ENCODE measurements at places on chromosomes 6 and 20. TPM values are rescaled to one million over a fixed set of nuclear protein-coding genes. Genes with fewer than 3 reads are reported as not detected.

RXRB gene
- 50.4 TPM for total RNA-seq

SLCO4A1 gene
- total RNA-seq: 42.9 TPM

RSPO4 gene
- total RNA-seq: not detected

EEF1A2 gene
- total RNA-seq: 6.1 TPM

DDO gene
- total RNA-seq: not detected

EPB41L1 gene
- total RNA-seq: 0.21 TPM

SLC35D3 gene
- total RNA-seq: not detected

MOG gene
- total RNA-seq: not detected

CPNE5 gene
- 4.0 TPM for total RNA-seq

SLC2A10 gene
- total RNA-seq: 0.64 TPM

OPN5 gene
- total RNA-seq: not detected

AHI1 gene
- total RNA-seq: 49.6 TPM

CAGE1 gene
- 0.42 TPM for total RNA-seq

BEND6 gene
- total RNA-seq: 0.11 TPM

GSTA4 gene
- total RNA-seq: 0.89 TPM

SLA2 gene
- total RNA-seq: 13.6 TPM

RGS17 gene
- total RNA-seq: 0.26 TPM

DEFB118 gene
- total RNA-seq: not detected

CRISP2 gene
- not detected for total RNA-seq

ZNF831 gene
- 3.3 TPM for total RNA-seq

FKBP1C gene
- total RNA-seq: 1.9 TPM

PNLDC1 gene
- 0.24 TPM for total RNA-seq

TNXB gene
- 6.7 TPM for total RNA-seq

SAMD3 gene
- total RNA-seq: 39.3 TPM

CLDN20 gene
- total RNA-seq: not detected

SYNGAP1 gene
- total RNA-seq: 77.0 TPM

RUNX2 gene
- 6.7 TPM for total RNA-seq

TGM3 gene
- not detected for total RNA-seq

NNAT gene
- 0.71 TPM for total RNA-seq

DYNLT1 gene
- total RNA-seq: 157 TPM

PCSK2 gene
- total RNA-seq: not detected

SLC17A3 gene
- total RNA-seq: not detected

CD93 gene
- total RNA-seq: 16.8 TPM

WFDC5 gene
- total RNA-seq: not detected

SPATS1 gene
- total RNA-seq: not detected

RIPOR2 gene
- 58.7 TPM for total RNA-seq

GLP1R gene
- not detected for total RNA-seq

OR2B6 gene
- not detected for total RNA-seq

THEMIS gene
- total RNA-seq: 3.8 TPM

PKHD1 gene
- total RNA-seq: not detected
